HAP-1 (cell line): ENCODE measurements at places on chromosomes 13 and 19.
A peak's percentile ranks its signal among the peaks of the same experiment; 100 is the strongest.

- no peak for DNase-seq
Measured at GRCh38 chr13:103022336-103022735, 43.9 kb downstream of the SLC10A2 start.

GRCh38 chr19:8302357-8302691 is 5.8 kb downstream of the CD320 start:
- peak; percentile 7 for DNase-seq

GRCh38 chr13:106318941-106319411 is 216.5 kb downstream of the EFNB2 start:
- no peak for DNase-seq

GRCh38 chr19:14377883-14378328 is 3.3 kb upstream of the ADGRE5 start:
- DNase-seq, result peak; percentile 22

GRCh38 chr19:12867120-12868099 is 13.8 kb downstream of the DNASE2 start:
- DNase-seq, result no peak

- DNase-seq, result peak; percentile 30
Measured at GRCh38 chr13:64925284-64925683, 2304.9 kb downstream of the PCDH9 start.

- DNase-seq, result no peak
Measured at GRCh38 chr19:6697291-6697690, 23.2 kb downstream of the C3 start.
